ENCODE measurements at places on chromosomes 7 and 10. TPM values are rescaled to one million over a fixed set of nuclear protein-coding genes. Genes with fewer than 3 reads are reported as not detected.

RELN gene
- total RNA-seq = 3.7 TPM

GRCh38 chr10:71799112-71799511 is 25.8 kb upstream of the VSIR start:
- no peak for DNase-seq
- no peaks in the 10 kb centered on the region for H3K4me1 ChIP-seq
- no peak overlapping the region for H3K4me3 ChIP-seq

GRCh38 chr10:43739161-43739560 is 90.5 kb upstream of the ZNF32 start:
- H3K27ac ChIP-seq = no peak overlapping the region
- no peaks in the 10 kb centered on the region for H3K27me3 ChIP-seq
- no peaks in the 10 kb centered on the region for H3K36me3 ChIP-seq

- H3K36me3 ChIP-seq = peaks cover 27% of the 10 kb centered on the region
- H3K4me3 ChIP-seq = no peak overlapping the region
- no peaks in the 10 kb centered on the region for H3K27me3 ChIP-seq
- H3K27ac ChIP-seq = no peak overlapping the region
- no peaks in the 10 kb centered on the region for H3K4me1 ChIP-seq
Measured at GRCh38 chr10:35552650-35553342, 52.3 kb upstream of the GJD4 start.

GRCh38 chr10:118595598-118596425 is at the start of gene PRLHR:
Gene PRLHR (minus strand): TSS chr10:118595648. CDS start chr10:118595244, 404 bp downstream.
- H3K4me3 ChIP-seq = no peak within 1 kb of the TSS
- no peak for DNase-seq
- H3K4me1 ChIP-seq = no peaks in the 10 kb centered on the region
- H3K27ac ChIP-seq = no peak within 1 kb of the TSS
- peaks cover 76% of the 10 kb centered on the region for H3K27me3 ChIP-seq
- H3K36me3 ChIP-seq = no peaks in the 10 kb centered on the region
